Activated CD4-positive, alpha-beta T cell treated with anti-CD3 and anti-CD28 coated beads, Interleukin-2, amount 10 ng/mL, durations not matched to agents 7 days and 5 days (primary cell): ENCODE measurements at places on chromosomes 11 and 22. TPM values are rescaled to one million over a fixed set of nuclear protein-coding genes. Genes with fewer than 3 reads are reported as not detected.

Gene LRRC56
- 2.0 TPM for total RNA-seq

Gene DCDC1
- total RNA-seq, result not detected

Gene VSIG10L2
- not detected for total RNA-seq

Gene TNNI2
- not detected for total RNA-seq

Gene LRRC74B
- not detected for total RNA-seq

Gene UVRAG
- 16.8 TPM for total RNA-seq

Gene BBOX1
- total RNA-seq, result not detected

Gene OR6A2
- total RNA-seq, result not detected

Gene OVOL1
- total RNA-seq, result not detected

Gene COMMD9
- 52.8 TPM for total RNA-seq

Gene TKFC
- 40.0 TPM for total RNA-seq

Gene NLRP10
- total RNA-seq, result not detected

Gene SLC22A12
- total RNA-seq, result not detected

Gene RFPL3
- not detected for total RNA-seq

Gene TMPRSS5
- total RNA-seq, result 0.64 TPM

Gene BCO2
- total RNA-seq, result 2.4 TPM

Gene MS4A15
- total RNA-seq, result not detected

Gene MRGPRE
- total RNA-seq, result not detected

Gene TSSC4
- total RNA-seq, result 47.5 TPM

Gene OR4A16
- not detected for total RNA-seq

Gene HBD
- not detected for total RNA-seq

Gene ROBO4
- total RNA-seq, result not detected

Gene CNTN5
- total RNA-seq, result not detected

Gene KCNQ1
- 20.4 TPM for total RNA-seq

Gene CADM1
- 0.92 TPM for total RNA-seq

Gene YPEL4
- 0.19 TPM for total RNA-seq

Gene LYVE1
- total RNA-seq, result not detected

Gene ART1
- not detected for total RNA-seq

Gene KDM4E
- total RNA-seq, result not detected

Gene WT1
- total RNA-seq, result not detected

Gene MYOD1
- not detected for total RNA-seq

Gene SLN
- not detected for total RNA-seq

Gene TPBGL
- total RNA-seq, result not detected

Gene DRD4
- 0.21 TPM for total RNA-seq

Gene PHETA2
- total RNA-seq, result 2.6 TPM

Gene GTSE1
- total RNA-seq, result 103 TPM

Gene B3GAT3
- total RNA-seq, result 71.1 TPM

Gene SAA4
- not detected for total RNA-seq

Gene TANGO2
- 36.7 TPM for total RNA-seq

Gene DKK3
- total RNA-seq, result not detected

Gene DGAT2
- total RNA-seq, result 0.99 TPM

Gene MAJIN
- total RNA-seq, result 0.20 TPM

Gene UEVLD
- total RNA-seq, result 12.2 TPM
